ENCODE measurements at places on chromosomes 6 and 20.

DNA sequence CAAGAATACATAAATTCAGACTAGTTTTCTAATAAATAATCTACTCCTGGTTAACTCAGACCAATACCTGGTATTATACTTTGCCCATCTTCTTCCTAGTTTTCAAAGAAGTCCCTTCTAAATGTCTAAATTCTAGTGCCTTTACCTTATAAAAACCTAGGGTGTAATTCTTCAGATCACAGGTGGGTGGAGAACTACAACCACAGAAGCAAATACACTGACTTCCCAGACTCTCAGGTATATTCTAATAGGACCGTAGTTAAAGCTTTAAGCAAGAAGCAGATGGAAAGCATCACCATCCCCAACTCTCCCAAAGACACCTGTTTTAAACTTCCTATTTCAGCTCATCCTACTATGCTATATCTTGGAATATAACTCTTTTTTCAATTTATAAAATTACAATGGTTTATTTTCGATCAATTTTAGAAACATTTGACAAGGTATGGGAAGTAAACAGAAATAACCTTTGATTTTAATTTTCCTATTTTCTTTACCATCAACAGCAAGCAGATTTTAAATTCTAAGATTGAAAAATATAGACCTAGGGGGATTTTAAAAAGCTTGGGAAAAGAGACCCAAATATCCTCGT, 15.8 kb downstream of the MAN1A1 start:
- DNase-seq: no peak

DNA sequence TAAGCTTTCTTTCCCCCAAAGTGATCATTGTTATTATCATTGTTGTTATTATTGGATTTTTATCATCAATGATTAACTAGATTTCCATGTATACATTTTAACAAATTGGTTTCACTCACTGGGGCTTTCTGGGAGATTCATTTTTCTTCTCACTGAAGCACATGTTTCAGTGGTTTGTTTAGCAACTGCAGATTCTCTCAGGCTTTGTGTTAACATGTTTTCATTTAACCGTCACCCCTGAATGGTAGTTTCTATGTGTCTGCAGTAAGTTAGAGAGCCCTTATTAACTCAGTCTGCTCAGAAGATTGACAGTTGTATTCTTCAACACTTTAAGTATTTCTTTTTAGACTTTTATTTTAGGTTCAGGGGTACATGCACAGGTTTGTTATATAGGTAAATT, 12.4 kb downstream of the ZKSCAN4 start:
- DNase-seq: no peak

DNA sequence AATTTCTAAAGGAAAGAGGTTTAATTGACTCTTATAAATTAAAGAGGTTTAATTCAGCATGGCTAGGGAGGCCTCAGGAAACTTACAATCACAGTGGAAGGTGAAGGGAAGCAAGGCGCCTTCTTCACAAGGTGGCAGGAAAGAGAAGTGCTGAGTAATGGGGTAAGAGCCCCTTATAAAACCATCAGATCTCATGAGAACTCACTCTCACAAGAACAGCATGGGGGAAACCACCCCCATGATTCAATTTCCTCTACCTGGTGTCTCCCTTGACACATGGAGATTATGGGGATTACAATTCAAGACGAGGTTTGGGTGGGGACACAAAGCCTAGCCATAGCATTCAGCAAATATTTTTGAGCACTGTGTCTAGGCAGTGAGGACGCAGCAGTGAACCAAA, 3.9 kb upstream of the IPCEF1 start:
- no peak for DNase-seq

DNA sequence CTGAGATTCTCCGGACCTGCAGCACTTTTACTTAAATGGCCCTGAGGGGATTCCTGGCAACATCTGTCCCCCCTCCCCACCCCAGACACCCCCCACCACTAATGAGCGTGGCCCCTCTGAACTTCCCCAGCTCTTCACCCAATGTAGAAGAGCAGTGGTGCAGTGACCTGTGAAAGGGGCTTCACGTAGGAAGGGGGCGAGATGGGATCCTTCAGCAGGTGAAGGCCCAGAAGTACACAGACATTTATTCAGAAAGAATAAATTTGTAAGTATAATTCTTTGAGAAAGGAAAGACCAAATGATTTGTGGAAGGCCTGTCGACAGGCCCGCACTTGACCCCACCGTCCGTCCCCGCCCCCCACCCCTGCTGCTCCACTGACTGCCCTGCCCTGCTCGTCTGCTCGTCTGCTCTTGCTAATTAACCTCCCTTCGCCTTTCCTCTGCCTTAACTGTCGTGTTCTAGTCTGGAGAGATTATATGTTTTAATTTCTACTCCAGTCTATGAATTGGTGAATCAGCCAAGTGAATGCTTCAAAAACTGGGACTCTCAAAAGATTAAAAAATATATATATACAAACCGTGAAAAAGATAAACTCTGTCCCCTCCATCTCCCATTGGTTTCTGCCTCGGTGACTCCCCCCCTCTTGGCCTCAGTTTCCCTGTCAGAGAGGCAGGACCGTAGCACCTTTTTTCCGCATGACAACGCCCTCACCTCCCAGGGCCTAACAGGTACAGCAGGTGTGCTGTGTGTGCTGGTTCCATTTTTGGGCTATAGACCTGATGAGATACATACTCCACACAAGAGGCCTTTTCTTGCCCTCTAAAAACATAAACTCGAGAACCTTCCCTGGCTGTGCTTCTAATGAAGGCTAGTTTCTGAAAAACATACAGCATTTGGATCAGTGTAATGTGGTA, 49.2 kb downstream of the GNAS start:
- no peak for DNase-seq

GRCh38 chr6:47478233-47479139, 897 bp downstream of the CD2AP start:
- no peak for DNase-seq

DNA sequence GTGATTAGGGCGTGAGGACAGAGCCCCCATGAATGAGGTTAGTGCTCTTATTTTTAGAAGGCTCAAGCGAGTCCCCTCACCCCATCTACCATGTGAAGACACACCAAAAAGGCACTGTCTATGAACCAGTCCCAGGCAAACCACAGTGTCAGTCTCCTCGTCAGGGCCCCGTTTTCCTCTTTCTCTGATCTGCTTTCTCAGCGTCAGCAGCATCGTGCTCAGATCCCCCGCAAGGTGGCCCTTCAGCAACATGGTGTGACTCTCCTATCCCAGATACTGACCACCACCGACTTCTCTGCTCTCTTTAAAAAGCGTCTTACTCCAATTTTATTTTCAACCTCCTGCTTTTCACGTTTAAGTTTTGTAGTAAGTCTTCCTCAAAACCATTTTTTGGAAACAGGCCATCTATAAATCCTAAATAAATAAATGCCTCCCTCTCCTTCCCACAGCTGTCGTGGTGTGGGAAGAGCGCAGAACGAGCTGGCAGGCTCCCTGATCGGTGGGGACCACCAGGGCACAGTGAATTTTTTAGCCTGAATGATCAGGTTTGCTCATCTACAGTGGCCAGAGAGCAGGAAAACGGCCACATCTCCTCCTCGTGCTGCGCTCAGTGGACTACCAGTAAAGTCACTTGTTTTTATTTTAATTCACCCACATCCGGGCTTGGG, 113.1 kb downstream of the BMP7 start:
- DNase-seq: no peak

GRCh38 chr6:134081506-134081905, 29.1 kb upstream of the SLC2A12 start:
- no peak for DNase-seq

DNA sequence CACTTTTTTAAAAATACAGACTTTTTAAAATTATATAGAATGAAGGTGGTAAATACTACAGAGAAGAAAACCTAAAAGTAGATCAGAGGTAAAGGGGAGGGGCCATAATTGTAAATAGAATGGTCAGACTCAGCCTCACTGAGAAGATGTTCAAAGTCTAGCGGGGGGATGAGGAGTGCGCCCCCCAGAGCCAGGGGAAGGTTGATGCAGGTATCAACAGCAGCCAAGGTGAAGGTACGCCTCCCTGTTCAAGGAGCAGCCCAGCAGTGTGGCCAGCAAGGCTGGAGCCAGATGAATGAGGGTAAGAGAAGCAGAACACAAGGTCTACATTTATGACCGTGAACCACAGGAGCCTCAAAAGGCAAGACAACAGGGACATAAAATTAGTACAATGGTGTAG, 204.1 kb downstream of the PTPRT start:
- no peak for DNase-seq

DNA sequence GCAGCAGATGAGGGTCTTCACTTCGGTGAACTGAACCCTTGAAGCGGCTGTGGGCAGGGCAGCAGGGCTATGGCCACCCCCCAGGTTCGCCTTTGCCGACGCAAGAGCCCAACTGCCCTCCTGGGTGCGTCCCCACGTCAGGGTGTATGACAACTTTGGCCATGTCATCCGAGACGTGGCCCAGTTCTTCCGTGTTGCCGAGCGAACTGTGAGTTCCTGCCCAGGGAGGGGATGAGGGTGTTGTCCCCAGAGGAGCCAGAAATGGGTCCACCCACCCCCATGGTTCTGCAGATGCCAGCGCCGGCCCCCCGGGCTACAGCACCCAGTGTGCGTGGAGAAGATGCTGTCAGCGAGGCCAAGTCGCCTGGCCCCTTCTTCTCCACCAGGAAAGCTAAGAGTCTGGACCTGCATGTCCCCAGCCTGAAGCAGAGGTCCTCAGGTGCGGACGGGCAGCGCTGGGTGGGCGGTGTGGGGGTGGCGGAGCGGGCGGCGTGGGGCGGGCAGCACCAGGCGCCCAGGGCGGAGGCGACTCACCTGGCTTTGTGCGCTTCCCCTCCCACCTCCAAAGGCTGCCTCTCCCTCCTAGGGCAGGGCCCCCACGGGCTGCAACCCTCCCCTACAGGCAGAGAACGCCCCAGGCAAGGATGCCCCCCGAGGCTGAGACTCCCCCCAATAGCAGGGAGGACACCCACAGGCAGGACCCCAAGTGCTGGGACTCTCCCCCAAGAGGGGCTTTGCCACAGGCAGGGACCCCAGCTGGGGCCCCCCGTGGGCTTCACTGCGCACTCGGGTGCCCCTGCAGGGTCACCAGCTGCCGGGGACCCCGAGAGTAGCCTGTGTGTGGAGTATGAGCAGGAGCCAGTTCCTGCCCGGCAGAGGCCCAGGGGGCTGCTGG, 6.2 kb upstream of the TNFRSF6B start:
- DNase-seq: no peak

GRCh38 chr20:25035921-25036320, 22.0 kb downstream of the ACSS1 start:
- peak; percentile 65 for DNase-seq

DNA sequence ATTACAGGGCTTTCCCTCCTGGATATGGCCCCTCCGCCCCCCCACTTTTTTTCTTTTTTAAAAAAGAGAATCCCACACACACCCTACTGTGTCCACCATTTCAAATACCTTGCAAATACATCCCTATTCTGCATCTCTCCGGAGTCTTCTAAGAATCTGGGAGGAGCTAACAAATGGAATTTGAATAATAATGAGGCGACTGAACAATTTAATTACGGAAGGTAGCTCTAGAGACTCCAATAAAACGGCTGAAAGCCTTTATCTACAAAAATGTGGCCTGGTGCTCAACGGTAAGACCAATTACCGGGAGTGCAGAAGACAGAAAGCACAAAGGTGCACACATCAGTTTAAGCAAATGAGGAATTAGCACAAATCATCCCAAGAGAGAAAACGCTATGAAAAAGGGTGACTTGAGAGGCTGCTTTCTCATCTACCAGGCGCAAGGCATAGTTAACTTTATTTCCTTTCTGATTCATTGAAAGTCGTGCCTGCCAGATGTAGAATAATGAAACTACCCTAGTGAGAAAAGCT, 1.8 kb downstream of the RRAGD start:
- DNase-seq: no peak

GRCh38 chr20:20734475-20734948, 22.1 kb upstream of the RALGAPA2 start:
- peak; percentile 48 for DNase-seq

GRCh38 chr6:145633981-145634627, 101.2 kb downstream of the EPM2A start:
- DNase-seq: peak; percentile 85

- no peak for DNase-seq
Observed at GRCh38 chr6:12582421-12583110, 134.0 kb upstream of the PHACTR1 start.

DNA sequence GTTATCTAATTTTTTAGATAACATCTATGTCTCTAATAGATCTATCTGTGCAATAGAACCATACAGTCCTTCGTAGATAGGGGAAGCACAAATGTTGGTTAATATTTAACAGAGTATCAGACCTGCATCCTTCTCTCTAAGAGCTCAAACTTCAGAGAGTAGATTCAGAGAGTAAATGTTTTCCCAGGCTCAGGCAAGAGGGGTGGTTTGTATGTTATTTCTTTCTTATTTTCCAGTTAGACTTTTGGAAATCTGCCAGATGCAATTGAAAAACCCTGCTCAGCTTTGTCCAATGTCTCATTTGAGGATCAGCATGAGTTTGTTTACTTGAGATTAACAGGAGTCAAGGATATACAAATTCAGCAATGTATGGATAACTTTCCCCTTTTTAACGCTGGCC, 361.9 kb downstream of the BCKDHB start:
- DNase-seq: no peak

GRCh38 chr6:68317366-68317765, 317.7 kb upstream of the ADGRB3 start:
- no peak for DNase-seq

GRCh38 chr6:7541175-7542064, at the start of gene DSP:
Gene DSP (plus strand): TSS chr6:7541671. CDS start chr6:7541916, 245 bp downstream.
- DNase-seq: peak; percentile 27

DNA sequence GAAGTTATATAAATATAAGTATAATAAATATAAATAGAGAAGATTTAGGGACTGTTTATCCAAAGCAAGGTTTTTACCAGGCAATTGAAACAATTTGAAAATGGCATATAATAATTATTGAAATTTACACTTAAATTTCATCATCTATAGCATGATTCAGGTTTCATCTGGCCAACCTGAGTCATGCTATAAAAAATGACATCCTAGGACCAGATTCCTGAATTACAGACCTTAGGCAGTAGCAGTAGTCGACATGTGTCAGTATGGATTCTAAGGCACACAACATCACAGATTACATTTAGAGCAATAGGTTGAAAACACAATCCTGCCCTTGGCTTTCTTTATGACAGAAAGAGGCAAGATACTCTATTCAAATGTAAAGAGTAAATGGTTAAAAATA, 592.3 kb downstream of the PHF3 start:
- DNase-seq: no peak

DNA sequence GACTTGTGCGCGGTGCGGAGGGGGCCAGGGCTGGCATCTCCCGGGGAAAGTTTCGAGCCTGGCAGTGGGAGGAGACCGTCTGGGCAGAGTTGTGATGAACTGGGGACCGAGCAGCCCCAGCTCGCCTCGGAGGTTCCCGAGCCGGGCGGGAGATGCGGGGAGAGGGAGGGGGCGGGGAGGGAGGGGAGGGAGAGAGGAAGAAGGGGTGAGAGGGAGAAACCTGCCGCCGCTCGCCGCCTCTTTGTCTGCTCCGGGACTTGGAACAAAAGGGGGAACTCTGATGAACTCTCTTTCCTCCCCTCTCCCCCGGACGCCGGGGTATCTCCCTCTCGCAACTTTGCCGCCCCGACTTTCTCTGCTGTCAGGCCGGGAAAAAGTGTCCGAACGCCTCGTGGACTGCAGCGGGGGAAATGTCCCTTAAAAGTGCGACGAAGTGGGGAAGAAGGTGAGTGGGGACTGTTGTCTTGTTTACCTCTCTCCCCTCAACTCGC, 72.7 kb downstream of the SOX4 start:
- no peak for DNase-seq

Data from activated CD8-positive, alpha-beta T cell treated with anti-CD3 and anti-CD28 coated beads, Interleukin-2, amount 10 ng/mL, durations not matched to agents 7 days and 5 days (primary cell).